Cardiac ventricle fibroblast (primary cell): ENCODE measurements at places on chromosomes 3 and 15. TPM values are rescaled to one million over a fixed set of nuclear protein-coding genes. Genes with fewer than 3 reads are reported as not detected.

The ITIH3 gene
- total RNA-seq = 0.24 TPM in 1 of 2 replicates, not detected in the other

The TXNRD3 gene
- 9.4 and 16.7 TPM in 2 replicates for total RNA-seq

The FETUB gene
- not detected in 2 replicates for total RNA-seq

The ECE2 gene
- total RNA-seq = 0.12 TPM in 1 of 2 replicates, not detected in the other

The PLA2G4B gene
- 0.94 and 2.3 TPM in 2 replicates for total RNA-seq

The SKIL gene
- total RNA-seq = 10.4 and 14.6 TPM in 2 replicates

The SMCO1 gene
- total RNA-seq = not detected in 2 replicates

The FBXW12 gene
- not detected in 2 replicates for total RNA-seq

The CHRNA3 gene
- not detected in 2 replicates for total RNA-seq

The SYNPR gene
- not detected in 2 replicates for total RNA-seq
